ENCODE measurements at places on chromosomes 7 and 10. TPM values are rescaled to one million over a fixed set of nuclear protein-coding genes. Genes with fewer than 3 reads are reported as not detected.

The ARMH3 gene
- 23.0 TPM for total RNA-seq

The CALHM3 gene
- total RNA-seq: not detected

The FGFBP3 gene
- 0.16 TPM for total RNA-seq

The IFIT1 gene
- total RNA-seq: 11.8 TPM

The LEP gene
- total RNA-seq: 0.16 TPM

The CLEC5A gene
- not detected for total RNA-seq

The ANKRD61 gene
- not detected for total RNA-seq

The CYP2W1 gene
- total RNA-seq: not detected

The TBX20 gene
- not detected for total RNA-seq

The NME8 gene
- total RNA-seq: not detected

The UPK3B gene
- 0.82 TPM for total RNA-seq

The ZNF365 gene
- total RNA-seq: 0.36 TPM

- DNase-seq: no peak
These were observed 210.8 kb upstream of the PFKP start for GRCh38 chr10:2856598-2856997.

GRCh38 chr7:125173571-125173970 lies 243.9 kb upstream of the POT1 start:
- DNase-seq: no peak

- DNase-seq: no peak
These were observed 42.7 kb upstream of the CACNB2 start for GRCh38 chr10:18097524-18097923.

GRCh38 chr10:15813415-15813814 lies 46.9 kb downstream of the MINDY3 start:
- DNase-seq: no peak

DNA sequence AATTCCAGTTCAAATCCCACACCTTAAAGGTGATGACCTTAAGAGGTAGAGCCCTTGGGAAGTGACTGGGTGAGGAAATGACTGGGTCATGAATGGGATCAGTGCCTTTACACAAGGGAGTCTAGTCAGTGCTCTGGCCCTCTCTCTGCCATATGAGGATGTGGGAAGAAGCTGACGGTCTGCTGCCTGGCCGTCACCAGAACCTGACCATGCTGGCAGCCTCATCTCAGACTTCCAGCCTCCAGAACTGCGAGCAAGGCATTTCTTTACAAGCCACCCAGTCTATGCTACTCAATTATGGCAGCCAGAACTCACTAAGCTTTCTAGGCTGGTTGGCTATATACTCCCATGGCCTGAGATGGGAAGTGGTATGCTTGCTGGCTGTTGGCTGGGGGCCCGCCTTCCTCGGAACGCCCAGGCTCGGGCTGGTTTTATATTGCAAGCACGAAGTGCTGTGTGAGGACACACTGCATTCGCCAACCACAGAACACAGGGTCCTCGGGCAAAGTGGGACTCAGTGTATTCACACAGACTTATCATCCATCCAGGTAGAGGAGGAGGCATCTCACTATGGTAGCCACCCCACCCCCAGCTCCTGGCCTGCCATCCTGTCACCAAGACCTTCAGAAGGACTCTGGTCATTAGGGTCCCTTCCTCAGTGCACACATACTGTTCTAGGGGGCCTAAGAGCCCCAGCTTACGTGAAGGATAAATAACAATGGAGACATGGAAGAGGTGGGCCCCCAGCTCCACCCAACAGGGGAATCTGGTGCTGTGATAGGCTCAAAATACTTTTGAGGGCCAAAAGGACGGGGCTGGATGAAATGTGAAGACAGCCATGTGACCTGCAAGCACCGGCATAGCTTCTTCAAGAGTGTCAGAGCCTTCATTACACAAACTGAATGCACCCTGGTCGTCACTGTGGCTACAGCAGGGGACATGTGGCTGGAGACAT lies 49.0 kb downstream of the ZRANB1 start:
- DNase-seq: no peak

- DNase-seq: no peak
These were observed 168.2 kb downstream of the ETV1 start for GRCh38 chr7:13821152-13821787.

- no peak for DNase-seq
These were observed 25.1 kb downstream of the GALNT11 start for GRCh38 chr7:152050547-152050971.

DNA sequence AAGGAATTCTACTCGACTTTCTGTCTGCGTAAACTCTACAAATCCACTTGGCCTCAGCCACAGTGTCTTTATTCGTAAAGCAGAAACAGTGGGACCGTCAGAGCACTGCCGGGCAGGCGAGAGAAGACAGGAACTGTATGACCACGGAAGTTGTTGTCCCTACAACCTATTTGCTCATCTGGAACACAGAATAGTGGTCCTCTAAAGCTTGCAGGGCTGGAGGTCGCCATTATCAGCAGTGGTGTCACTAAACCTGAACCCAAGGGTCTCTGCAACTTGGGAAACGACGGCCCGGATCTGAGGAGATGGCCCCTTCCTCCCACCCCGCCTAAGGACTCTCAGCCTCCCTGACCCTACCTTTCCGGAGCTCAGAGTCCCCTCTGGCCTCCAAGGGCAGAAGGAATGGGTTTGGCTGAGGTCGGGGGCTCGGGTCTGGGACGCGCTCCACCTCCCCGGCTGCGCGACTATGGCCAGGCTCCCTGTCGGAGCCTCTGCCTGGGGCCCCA lies 442 bp downstream of the STYXL1 start:
- DNase-seq: no peak

DNA sequence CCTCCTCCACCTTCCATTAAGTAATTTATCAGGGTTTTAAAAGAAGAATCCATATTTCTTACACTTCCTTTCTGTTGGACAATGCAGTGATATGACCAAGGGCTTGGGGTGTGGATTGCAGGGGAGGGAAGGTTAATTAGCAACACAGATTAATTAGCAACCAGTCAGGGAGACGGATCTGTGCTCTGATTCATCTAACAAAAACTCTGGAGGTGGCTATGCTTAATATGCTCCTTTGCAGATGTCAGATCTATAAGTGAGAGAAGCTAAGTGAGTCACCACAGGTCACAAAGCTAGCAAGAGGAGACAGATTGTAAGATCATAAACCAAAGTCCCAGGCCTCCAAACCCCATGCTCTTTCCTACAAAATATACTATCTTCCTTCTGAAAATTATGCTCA lies 178.8 kb upstream of the ITGB1 start:
- DNase-seq: no peak

- DNase-seq: no peak
These were observed 906.7 kb upstream of the AUTS2 start for GRCh38 chr7:68691261-68692216.

DNA sequence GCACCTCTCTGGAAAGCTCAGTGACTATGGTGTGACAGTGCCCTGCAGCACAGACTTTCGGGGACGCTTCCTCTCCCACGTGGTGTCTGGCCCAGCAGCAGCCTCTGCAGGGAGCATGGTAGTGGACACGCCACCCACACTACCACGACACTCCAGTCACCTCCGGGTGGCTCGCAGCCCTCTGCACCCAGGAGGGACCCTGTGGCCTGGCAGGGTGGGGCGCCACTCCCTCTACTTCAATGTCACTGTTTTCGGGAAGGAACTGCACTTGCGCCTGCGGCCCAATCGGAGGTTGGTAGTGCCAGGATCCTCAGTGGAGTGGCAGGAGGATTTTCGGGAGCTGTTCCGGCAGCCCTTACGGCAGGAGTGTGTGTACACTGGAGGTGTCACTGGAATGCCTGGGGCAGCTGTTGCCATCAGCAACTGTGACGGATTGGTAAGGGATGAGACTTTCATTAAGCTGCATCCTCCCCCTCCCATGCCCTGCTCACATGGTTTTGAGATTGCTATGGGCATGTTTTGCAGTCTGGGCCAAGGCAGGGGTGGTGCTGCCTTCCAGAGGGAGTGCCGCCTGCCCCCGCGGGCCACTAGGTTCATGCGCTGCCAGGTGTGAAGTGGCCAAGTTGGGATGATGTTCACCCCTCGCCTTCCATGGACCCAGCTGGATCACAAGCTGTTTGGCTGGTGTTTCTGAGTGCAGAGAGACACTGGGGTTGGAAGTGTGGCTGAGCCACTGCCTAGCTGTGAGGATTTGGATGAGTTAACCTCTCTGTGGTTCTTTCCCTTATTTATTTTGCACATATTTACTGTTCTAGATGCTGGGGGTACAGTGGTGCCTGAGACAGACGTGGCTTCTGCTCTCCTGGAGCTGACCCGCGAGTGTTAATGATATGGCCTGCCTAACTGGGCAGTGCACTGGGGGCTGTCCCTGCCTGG lies 2.5 kb downstream of the ADAMTS14 start:
- DNase-seq: no peak

DNA sequence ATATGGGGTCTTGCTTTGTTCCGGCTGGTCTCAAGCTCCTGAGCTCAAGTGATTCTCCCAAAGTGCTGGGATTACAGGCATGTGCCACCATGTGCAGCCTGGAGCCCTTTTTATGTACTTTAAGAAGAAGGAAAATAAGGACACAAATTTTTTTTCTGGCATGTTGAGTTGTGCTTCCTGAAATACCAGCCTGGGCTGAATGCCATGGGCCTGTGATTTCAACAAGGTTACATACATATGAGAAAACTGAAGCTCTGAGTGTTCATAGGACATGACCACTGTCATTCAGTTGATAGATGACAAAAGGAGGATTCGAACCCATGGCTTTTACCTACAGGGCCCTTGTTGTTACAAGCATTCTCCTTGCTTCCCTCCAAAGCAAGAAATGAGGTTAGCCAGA lies 36.1 kb downstream of the ST8SIA6 start:
- DNase-seq: no peak

DNA sequence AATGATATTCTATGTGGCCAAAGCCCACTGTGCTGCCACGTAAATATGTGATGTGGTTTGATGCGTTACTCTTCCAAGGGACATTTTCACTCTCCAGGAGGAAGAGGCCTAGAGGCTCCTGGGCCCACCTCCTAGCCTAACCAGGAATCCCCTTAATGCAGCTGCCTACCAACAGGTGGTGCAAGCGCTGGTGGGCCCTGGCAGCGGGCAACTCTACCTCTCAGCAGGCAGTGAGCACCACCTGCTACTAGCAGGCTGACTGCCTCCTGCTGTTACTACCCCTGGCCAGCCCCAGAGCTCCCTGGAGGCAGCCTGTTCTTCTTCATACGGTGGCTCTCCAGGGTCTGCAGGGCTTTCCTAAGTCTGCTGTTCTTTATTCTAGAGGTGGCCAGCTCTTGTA lies 62.8 kb downstream of the CDH23 start:
- no peak for DNase-seq

GRCh38 chr7:121336579-121336978 lies 7.8 kb downstream of the WNT16 start:
- DNase-seq: no peak

- DNase-seq: no peak
These were observed 52.8 kb downstream of the ARHGAP22 start for GRCh38 chr10:48551861-48552591.

DNA sequence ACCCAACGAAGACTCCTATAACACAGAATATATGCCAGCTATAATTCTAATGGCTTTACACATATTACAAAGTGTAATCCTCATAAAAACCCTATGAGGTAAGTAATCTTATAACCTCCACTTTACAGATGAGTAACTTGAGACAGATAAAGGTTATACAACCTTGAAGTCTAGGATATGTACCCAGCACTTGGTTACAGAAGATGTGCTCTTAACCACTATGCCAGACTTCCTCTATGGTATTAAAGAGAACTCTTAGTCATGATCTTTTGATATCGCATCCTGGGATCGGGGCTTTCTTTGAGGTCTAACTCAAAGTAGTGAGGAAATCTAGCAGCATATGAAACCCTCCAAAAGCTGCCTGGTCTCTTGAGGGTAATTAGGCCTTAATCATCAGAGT lies 319.2 kb upstream of the LRRN3 start:
- DNase-seq: no peak

GRCh38 chr10:1963341-1963740 lies 226.0 kb upstream of the ADARB2 start:
- DNase-seq: no peak

GRCh38 chr10:8225187-8225586 lies 170.7 kb downstream of the GATA3 start:
- no peak for DNase-seq

GRCh38 chr10:23314835-23315239 lies 29.8 kb downstream of the C10orf67 start:
- DNase-seq: no peak

DNA sequence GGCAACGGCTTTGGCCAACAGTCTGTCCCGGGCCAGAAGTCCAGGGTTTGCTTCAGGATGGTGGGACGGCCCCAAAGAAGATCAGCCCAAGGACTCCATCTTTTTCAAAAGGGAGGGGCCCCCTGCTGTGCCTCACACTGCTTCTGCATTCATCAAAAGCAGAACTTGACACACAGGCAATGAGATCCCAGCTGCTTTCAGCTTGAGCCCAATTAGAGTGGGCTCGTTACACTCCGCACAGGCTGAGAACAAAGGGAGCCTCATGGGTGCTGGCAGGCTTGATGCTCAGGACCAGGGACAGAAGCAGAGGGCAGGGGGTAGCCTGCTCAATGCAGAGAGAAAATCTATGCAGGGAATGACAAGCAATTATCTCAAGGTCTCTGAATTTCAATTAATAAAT lies 45.5 kb downstream of the VOPP1 start:
- no peak for DNase-seq

DNA sequence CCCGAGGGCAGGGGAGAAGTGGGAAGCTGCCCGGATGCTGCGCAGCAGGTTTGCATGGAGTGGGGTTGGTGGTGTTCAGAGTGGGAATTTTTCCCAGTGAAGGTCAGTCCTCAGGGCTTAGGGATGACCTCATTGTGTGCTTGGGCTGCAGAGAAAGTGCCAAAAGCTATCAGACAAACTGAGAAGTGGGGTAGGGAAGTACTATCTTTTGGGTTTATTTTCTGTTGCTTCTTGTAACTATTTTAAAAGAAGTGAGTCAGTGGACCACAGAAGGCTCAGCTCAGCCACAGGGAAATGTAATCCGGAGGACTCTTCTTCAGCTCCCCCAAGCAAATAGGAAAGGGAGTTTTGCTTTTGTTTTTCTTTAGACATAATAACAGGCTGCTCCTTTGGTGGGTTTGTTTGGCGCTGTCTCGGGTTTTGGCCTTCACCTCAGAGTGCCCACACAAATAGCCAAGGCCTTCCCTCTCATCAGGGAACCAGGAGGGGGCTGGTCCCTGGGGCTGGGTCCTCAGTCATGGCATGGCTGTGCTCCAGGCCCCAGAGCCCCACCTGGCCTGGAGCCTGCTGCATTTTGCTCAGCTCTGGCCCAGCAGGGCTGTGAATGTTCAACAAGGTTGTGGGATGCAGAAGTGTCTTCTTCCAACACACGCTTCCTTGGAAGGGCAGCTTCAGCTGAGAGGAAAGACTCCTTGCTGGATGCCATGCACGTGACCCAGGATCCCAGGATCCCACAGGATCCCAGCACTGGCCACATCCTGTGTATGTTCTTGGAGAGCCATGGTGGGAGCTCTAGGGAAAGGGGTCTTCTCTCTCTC lies 5.4 kb upstream of the FAM170B start:
- no peak for DNase-seq

GRCh38 chr7:27435461-27435860 lies 192.9 kb downstream of the EVX1 start:
- no peak for DNase-seq

GRCh38 chr7:114854369-114854768 lies 67.5 kb upstream of the MDFIC start:
- no peak for DNase-seq

All from sigmoid colon (tissue), 7 donors.